ENCODE measurements at places on chromosomes 16 and 17. TPM values are rescaled to one million over a fixed set of nuclear protein-coding genes. Genes with fewer than 3 reads are reported as not detected.

The TBC1D3B gene
- total RNA-seq = 7.4 TPM

The MXRA7 gene
- 77.9 TPM for total RNA-seq

The FA2H gene
- 0.15 TPM for total RNA-seq

The TBC1D3 gene
- total RNA-seq = not detected

The DOC2B gene
- 1.5 TPM for total RNA-seq

GRCh38 chr16:19746561-19746960, 28.5 kb downstream of the IQCK start:
- H3K36me3 ChIP-seq = no peaks in the 10 kb centered on the region
- H3K4me3 ChIP-seq = no peak overlapping the region
- no peak overlapping the region for H3K27ac ChIP-seq
- H3K4me1 ChIP-seq = no peaks in the 10 kb centered on the region
- DNase-seq = no peak

GRCh38 chr17:57051886-57052361, 33.1 kb upstream of the AKAP1 start:
- DNase-seq = no peak
- H3K27me3 ChIP-seq = no peaks in the 10 kb centered on the region
- H3K36me3 ChIP-seq = no peaks in the 10 kb centered on the region
- peaks cover 6% of the 10 kb centered on the region for H3K4me1 ChIP-seq
- H3K27ac ChIP-seq = no peak overlapping the region

- no peaks in the 10 kb centered on the region for H3K27me3 ChIP-seq
- H3K36me3 ChIP-seq = no peaks in the 10 kb centered on the region
- no peak for DNase-seq
- H3K4me3 ChIP-seq = no peak overlapping the region
Measured at GRCh38 chr17:339193-340061, 13.2 kb downstream of the RPH3AL start.

- no peaks in the 10 kb centered on the region for H3K27me3 ChIP-seq
- no peak overlapping the region for H3K27ac ChIP-seq
- no peaks in the 10 kb centered on the region for H3K36me3 ChIP-seq
- no peak overlapping the region for H3K4me3 ChIP-seq
- DNase-seq = no peak
Measured at GRCh38 chr16:75913958-75914357, 187.7 kb upstream of the CPHXL start.

DNA sequence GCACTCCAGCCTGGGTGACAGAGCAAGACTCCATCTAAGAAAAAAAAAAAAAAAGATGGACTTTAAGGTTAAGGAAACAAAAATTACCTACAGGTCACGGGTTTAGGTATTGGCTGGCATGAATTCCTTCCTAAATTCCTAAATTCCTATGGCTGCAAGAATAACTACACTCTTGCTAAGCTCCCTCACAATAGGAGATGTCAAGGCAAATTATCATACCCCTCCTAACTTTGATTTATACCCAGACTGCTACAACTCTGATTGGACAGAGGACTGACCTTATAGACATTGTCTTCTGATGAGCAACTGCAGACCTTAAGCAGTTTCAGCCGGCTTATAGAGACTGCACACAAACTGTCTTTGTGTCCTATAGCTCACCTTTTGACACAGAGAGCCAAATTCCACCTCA, 25.1 kb upstream of the TMC7 start:
- DNase-seq = no peak
- H3K27me3 ChIP-seq = no peaks in the 10 kb centered on the region
- no peaks in the 10 kb centered on the region for H3K36me3 ChIP-seq
- H3K4me3 ChIP-seq = no peak overlapping the region
- no peak overlapping the region for H3K27ac ChIP-seq

DNA sequence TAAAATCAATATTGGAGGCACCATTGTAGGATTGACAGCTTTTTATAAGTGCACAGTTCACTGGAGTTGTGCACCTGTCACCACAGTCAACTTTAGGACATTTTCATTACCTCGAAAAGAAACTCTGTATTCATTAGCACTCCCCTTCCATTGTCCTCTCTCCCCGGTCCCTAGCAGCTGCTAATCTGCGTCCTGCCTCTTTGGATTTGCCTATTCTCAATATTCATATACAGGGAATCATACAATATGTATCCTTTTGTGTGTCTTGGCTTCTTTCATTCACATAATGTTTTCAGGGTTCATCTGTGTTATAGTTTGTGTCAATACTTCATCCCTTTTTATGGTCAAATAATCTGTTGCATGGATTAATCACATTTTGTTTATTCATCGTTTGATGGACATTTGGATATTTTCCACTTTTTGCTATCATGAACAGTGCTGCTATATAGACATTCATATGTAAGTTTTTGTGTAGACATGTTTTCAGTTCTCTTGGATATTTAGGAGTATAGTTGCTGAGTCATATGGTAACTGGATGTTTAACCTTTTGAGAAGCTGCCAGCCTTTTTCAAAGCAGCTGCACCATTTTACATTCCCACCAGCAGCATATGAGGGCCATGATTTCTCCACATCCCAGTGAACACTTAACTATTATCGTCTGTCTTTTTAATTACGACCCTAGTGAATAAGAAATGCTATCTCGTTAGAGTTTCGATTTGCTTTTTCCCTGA, 9.8 kb downstream of the DNAJA3 start:
- no peaks in the 10 kb centered on the region for H3K27me3 ChIP-seq
- no peak for DNase-seq
- H3K27ac ChIP-seq = no peak overlapping the region

DNA sequence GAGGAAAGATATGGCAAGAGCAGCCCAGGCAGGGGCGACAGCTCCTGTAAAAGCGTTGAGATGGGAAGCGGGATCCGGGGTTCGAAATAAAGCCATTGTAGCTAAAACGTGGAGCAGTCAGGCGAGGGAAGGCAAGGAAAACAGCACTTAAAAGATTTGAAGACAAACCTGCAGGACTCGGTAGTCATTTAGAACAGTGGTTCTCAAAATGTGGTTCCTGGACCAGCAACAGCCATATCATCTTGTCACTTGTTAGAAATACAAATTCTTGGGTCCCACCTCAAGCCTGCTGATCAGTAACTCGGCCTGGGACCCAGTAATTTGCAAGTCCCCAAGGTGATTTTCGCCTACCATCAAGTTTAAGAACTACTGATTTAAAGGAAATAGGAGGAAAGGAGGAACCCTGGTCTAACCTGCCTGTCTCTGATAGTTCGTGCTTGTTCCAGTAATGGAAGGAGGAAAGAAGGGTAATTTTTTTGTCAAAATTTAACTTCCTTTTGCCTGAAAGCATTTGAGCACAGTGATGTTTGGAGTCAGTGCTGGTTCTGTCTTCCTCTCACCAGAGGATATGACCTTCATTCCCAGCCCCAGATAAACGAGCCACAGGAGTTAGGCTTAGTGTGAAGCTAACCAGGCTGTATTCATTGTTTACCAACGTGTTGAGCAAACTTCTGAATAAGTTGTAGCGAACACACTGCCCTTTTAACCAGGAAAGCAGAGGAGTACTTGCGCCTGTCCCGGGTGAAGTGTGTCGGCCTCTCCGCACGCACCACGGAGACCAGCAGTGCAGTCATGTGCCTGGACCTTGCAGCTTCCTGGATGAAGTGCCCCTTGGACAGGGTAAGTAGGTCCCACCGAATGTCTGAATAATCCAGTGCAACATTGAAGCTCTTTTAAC, 1.1 kb downstream of the ORC6 start:
- peak overlapping the region; percentile 91 for H3K27ac ChIP-seq
- H3K27me3 ChIP-seq = no peaks in the 10 kb centered on the region
- peak overlapping the region; percentile 85 for H3K4me3 ChIP-seq
- no peak for DNase-seq

DNA sequence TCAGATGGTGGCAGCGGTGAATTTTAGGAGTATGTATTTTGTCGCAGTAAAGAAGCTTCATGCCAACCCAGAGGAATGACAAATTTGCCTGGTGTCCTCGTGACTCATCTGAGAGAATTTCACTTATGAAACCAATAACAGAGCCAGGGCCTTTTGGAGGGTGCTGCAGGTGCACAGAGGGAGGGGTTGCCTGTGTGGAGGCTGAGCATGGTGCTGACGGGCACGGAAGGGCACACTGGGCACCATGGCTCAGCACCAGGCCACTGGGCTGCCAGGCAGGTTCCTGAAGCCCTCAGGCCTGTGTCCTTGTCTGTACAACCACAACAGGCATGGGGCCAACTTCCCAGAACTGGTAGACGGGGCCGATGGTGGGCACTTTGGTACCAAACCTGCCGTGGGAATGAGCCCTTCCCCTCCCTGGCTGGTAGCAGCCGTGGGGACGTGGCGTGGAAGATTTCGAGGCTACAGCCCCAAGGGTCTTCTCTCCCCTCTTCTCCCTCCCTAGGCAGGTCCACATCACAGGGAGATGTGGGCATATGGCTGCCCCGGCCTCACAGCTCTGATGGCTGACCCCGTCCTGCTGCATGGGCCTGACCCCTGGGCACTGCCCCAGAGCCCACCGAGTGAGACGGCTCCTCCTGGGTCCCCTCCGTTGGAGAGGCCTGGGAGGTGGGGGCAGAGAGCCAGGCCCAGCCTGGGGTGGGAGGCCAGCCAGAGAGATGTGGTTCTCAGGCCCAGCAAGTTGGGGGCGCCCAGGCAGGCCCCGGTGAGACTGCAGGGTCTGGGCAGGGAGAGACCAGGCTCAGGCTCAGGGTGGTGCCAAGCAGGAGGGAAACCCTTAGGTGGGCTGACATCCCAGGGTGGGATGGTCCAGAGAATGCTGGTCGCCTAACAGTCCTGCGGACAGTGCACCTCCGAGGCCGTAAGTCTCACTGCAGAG, 30.2 kb upstream of the ZNF469 start:
- H3K4me3 ChIP-seq = no peak overlapping the region
- no peaks in the 10 kb centered on the region for H3K4me1 ChIP-seq
- H3K36me3 ChIP-seq = no peaks in the 10 kb centered on the region
- no peak for DNase-seq

GRCh38 chr16:58243528-58244004, 45.7 kb upstream of the CSNK2A2 start:
- H3K27me3 ChIP-seq = peaks cover 7% of the 10 kb centered on the region
- H3K4me3 ChIP-seq = no peak overlapping the region
- no peak overlapping the region for H3K27ac ChIP-seq
- H3K4me1 ChIP-seq = no peaks in the 10 kb centered on the region
- no peaks in the 10 kb centered on the region for H3K36me3 ChIP-seq
- DNase-seq = no peak

- no peak overlapping the region for H3K4me3 ChIP-seq
- DNase-seq = no peak
- peaks cover 3% of the 10 kb centered on the region for H3K36me3 ChIP-seq
- H3K27ac ChIP-seq = no peak overlapping the region
Measured at GRCh38 chr17:8632061-8632460, 1.5 kb upstream of the MYH10 start.

DNA sequence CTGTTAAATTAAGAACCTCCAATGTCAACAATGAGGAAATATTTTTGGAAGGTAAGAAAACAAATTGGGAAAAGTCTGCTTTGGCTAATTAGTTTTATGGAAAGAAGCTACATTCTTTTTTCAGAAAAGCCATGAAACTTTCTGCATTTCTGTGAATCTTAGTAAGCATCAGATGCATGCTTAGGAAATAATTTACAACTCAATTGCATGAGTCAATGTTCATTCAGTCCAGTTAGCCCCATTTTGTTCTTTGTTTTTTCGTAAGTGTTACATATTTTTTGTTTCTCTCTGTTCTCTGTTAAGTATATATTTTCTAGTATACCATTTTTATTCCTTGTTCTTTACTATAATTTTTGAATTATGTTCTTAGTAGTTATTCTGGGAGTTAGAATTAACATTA, 195.2 kb upstream of the KIF2B start:
- H3K36me3 ChIP-seq = no peaks in the 10 kb centered on the region
- no peaks in the 10 kb centered on the region for H3K27me3 ChIP-seq
- H3K4me3 ChIP-seq = no peak overlapping the region
- DNase-seq = no peak

GRCh38 chr16:17557949-17558348, 87.2 kb upstream of the XYLT1 start:
- no peak overlapping the region for H3K4me3 ChIP-seq
- H3K27me3 ChIP-seq = peaks cover 9% of the 10 kb centered on the region
- H3K36me3 ChIP-seq = no peaks in the 10 kb centered on the region
- no peak overlapping the region for H3K27ac ChIP-seq
- no peaks in the 10 kb centered on the region for H3K4me1 ChIP-seq
- no peak for DNase-seq

- H3K27me3 ChIP-seq = no peaks in the 10 kb centered on the region
- peaks cover 7% of the 10 kb centered on the region for H3K4me1 ChIP-seq
- H3K27ac ChIP-seq = no peak overlapping the region
Measured at GRCh38 chr17:49387498-49388289, 25.6 kb upstream of the ZNF652 start.
